SHP77 treated with DMSO at 0.1 percent for 48 hours (cell line): ENCODE measurements at places on chromosomes 7 and 10.

- DNase-seq = no peak
These were observed 77.5 kb upstream of the CACUL1 start for GRCh38 chr10:118832241-118832651.

DNA sequence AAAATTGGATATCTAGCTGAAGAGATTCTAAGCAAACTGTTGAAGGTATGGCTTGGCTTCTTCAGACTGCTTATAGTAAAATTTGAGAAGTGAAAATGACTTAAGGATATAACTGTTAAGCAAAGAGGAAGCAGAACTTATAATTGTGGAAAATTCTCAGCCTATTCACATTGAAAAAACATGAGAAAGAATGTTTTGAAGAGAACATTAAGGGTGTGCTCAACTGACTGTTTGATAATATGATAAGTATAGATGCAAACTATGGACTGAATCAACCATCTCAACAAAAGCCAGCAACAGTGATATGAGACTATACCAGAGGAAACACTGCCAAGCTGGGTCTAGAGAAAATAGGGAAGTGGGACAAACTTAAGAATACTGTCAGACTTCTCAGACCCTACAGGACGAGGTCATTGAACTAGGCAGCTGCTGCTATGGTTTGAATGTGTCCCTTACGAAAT, 133.1 kb upstream of the PPP1R3A start:
- DNase-seq = no peak

DNA sequence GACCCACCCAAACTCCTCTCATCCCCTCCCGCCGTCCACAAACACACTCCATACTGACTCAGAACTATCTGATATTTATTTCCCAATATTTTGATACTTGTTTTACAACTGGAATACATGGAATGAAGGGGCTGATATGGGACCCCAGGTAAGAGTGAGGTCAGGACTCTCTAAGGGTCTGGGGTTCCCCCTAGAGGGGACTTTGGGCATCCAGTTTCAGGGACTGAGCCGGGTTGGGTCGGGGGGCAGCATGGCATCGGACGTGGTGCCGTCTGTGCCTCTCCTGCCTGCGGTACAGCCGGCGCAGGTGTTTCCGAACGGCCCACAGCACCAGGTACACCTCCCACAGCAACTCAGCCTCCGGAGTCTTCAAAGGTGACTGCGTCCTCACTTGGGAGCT, 7.5 kb downstream of the SPACDR start:
- DNase-seq = no peak

DNA sequence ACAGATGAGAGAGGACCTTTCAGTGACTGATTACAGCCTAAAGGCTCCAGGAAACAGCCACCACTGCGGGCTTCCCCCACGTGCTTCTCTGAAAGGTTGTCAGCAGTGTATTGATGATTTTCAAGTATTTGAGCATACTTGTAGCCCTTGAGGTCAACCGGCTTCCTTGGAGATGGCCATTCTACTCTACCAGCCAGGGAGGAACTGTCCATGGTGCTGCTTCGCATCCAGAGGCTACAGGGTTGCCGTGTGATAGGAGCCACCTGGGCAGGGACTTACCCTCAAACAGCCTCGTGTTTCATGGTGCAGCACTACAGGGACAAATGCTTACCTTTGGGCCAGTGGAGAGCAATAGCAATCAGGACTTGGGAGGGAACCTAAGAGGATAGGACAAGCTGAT, 179.5 kb downstream of the DPP6 start:
- DNase-seq = no peak

DNA sequence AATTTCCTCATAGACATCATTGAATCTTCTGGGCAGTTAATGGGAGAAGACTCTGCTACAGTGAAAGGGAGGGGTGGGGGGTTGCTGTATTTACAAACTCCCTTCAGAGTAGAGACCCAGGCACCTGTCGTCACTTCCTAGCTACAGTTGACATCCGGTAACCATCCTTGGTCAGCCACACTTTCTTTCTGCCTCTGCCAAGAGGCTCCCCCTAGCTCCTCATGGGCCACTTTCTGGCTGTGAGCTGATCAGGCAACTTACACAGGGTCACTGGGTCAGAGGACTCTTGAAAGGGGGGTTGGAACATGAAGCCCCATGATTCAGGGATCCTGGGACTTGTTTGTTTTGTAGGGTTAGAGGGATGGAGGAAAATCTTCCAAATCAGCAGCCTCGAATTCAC, 1.2 kb downstream of the TECPR1 start:
- no peak for DNase-seq

DNA sequence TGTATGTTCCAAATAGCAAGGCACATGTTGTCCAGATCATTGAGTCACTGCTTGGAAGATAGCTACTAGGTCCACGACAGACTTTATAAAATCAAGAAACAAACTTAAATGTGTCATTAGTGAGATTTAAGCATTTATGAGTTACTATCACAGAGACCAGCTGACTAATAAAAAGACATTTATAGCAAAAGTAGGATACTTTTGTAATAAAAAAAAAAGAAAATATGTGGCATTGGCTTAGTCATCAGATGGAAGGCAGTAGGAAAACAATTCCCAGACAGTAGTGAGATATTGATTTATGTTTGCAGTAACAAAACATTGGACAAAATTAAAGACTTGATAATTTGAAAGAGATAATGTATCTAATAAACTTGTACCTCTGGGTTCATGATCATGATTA, 881.0 kb upstream of the LRRN3 start:
- DNase-seq = no peak

DNA sequence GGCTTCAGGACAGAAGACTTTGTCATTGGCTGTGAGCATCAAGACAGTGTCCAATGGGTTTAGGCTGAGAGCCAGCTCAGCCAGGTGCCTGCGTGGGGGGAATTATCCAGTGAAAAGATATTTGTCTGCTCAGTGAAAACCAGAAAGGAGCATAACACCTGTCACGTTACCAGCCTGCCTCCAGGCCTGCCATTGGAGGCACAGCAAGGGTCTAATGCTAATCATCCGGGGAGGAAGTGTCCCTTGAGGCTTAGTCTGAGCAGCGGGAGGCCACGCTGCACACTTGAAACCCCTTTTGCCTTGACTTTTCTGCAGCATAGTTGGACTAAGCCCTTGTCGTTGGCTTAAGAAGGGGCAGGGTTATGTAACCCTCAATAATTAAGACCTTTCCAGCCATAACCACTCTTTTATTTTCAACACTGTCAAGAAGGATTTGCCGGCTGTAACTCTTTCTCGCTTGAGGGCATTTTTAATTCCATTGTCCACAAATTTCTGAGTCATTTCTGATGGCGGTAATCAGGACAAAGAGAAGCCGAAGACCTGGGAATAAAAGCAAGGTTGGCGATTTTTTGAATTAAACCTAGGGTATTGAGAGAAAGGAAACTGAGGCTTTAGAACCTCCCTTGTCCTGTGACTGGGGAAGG, 639.6 kb upstream of the FOXK1 start:
- no peak for DNase-seq

GRCh38 chr10:126972635-126973414, 67.6 kb downstream of the DOCK1 start:
- no peak for DNase-seq

DNA sequence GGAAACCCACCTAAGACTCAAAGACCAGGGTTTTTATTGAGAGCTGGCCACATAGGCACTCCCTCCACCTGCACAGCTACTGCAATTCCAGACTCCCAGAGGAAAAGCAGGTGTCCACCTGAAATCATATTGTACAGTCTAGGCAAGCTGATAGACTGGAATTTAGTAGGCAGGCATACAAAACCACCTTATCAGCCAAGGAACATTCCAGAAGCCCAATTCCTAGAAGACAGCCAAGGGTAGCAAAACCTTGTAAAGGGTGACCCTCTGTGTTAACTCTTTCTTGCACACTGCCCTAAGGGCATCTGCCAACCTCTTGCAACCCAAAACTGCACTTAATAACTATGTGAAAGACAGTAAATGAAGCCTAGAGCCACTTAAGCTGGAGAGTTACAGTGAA, 5.3 kb downstream of the TMEM176A start:
- DNase-seq = no peak

- no peak for DNase-seq
These were observed 136.8 kb downstream of the MDFIC start for GRCh38 chr7:115058726-115059125.

- DNase-seq = no peak
These were observed 15.9 kb downstream of the VSIR start for GRCh38 chr10:71757399-71757922.
